Activated CD4-positive, CD25-positive, alpha-beta regulatory T cell treated with anti-CD3 and anti-CD28 coated beads, Interleukin-2, amount 50 U/mL, for 72 hours (primary cell): ENCODE measurements at places on chromosomes 7 and 10.

DNA sequence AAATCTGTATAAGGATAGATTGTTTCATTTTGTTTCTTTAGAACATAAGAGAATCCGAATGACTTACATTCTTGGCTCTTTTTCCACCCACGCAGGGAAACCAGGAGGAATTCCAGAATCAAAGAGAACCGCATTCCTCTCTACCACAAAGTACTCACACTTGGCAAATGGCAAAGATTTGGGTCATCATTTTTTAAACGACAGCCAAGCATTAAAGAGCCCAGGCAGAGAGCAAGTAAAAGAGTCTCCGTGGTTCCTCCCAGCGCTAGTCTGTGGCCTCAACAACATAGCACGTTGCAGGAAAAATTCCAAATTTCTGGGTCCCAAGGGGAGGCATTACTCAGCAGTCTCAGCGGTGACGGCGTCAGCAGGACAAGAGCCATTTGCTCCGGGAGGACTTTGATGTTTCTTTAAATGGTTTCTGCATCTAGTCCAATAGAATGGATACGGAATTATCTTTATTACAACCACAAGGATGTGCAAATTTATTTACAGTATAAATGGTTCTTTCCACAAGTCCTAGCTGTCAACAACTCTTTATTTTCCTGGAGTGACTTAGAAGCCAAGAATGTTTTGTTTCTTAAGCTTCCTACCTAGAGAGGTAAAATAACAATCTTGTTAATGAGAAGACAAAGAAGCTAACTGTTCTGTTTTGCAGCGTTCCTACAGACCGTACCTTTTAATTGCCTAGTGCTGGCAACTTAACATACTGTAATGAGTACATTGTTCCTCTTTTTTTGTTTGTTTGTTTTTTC is 232.5 kb downstream of the SKIDA1 start:
- no peak for DNase-seq

DNA sequence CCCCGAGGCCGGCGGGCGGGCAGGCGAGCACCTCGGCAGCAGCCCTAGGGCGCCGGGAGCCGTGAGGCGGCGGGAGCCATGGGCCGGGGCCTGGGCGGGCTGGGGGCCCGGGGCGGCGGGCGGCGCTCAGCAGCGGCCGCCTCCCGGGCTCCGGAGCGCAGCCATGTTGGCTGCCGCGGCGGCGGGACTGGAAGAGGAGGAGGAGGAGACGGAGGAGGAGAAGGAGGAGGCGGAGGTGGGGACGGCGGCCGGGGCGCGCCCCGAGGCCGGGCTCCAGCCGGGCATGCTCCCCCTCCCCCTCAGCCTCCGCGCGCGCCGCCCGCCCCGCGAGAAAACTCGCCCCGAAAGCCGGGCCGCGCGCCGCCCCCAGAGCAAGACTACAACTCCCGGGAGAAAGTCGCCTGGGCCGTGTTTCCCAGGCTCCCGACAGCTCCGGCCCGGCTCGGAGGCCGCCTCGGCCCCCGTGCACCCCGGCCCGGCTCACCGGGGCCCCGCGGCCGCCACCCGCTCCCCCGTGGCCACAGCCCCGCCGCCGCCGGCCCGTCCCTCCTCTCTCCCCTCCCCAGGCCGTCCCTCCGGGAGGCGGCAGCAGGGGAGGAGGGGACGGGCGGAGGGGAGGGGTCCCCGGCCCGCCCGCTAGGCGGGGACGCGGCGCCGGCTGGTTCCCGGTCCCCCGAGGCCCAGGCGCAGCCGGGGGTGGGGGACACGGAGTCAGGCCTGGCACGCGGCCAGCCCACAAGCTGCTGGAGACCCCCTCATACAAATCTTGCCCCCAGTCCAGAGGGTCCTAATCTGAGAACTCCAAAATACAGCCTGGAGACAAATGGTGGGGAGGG is at the start of gene DLG5:
Gene DLG5, minus strand, starts transcription at position 190 of the 836 bp plus-strand sequence. CDS start 235 bp downstream, outside the sequence.
- DNase-seq, result peak; percentile 30

GRCh38 chr10:60425392-60426110 is 35.9 kb upstream of the ANK3 start:
- DNase-seq, result no peak

GRCh38 chr10:61900829-61901792 is at the start of gene ARID5B:
TSS of gene ARID5B (plus strand) at chr10:61901699. CDS start at chr10:61901710, 11 bp downstream.
- peak; percentile 37 for DNase-seq

DNA sequence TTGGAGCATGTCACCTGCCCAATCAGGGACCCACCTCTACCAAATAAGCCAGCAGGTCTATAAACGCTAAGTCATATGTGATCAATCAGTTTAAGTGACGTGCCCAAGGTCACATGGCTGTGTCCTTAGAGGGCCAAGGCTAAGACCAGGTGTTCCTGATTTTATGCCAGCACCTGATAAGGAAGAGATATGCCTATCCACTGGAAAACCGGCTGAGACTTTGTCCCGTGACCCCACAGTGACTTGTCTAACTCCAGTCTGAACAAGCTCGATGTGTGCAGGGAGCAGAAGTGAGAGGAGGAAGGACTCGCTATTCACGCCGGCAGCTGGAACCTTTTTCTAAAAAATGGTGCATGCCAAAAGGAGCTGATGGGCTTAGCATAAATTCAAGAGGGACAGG is 57.0 kb downstream of the PRKAG2 start:
- DNase-seq, result no peak

DNA sequence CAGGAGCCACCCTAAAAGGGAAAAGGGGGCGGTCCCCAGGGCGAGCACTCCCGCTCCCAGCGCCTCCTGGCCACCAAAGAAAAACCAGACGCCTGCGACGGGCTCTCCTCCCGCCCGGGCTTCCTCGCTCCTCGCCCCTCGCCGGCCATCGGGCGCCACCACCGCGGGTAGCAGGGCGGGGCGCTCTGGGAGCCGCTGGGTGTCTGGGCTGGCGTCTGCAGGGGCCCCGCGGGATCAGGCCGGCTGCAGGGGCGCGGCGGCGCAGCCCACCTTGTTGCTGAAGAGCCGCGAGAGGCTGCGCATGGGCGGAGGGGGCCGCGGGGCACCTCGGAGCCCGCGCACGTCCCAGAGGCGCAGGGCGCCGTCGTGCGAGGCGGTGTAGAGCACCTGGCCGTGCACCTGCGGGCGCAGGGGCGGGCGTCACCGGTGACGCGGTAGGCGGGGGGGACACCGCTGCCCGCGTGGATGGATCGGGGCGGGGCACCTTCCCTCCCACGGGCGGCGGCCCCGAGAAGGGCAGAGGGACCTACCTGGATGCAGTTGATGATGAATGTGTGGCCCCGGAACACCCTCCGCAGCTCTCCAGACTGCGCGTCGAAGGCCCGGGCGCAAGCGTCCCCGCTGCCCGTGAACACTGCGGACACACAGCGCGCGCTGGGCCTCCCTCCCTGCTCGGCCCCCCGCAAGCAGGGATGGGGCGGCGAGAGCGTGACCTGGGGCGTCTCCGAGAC is 28.3 kb downstream of the WDR86 start:
- DNase-seq, result no peak

GRCh38 chr7:115249080-115249479 is 327.2 kb downstream of the MDFIC start:
- no peak for DNase-seq

DNA sequence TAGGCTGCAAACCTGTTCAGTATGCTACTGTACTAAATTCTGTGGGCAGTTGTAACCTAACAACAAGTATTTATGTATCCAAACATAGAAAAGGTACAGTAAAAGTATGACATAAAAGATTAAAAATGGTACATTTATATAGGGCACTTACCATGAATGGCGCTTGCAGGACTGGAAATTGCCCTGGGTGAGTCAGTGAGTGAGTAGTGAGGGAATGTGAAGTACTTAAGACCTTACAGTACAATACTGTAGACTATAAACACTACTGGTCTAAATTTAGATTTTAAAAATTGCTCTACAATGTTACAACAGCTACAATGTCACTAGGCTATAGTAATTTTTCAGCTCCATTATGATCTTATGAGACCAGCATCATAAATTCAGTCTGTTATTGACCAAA is 146.0 kb upstream of the GNAI1 start:
- no peak for DNase-seq

DNA sequence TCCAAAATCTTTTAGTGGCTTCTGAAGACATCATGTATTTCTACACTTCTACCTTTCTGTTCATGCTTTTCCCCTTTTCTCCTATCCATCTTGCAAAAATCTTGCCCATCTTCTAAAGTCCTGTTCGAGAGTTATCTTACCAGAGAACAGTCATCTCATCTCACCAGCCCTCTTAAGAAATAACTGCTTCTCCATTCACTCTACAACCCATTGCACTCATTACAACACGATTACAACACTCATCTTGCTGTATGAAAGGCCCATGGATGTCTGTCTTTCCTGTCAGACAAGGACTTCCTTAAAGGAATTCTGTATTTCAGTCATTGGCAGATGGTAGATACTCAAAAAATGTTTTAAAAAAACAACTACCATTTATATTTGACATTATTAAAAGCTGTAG is 30.8 kb downstream of the ZNF438 start:
- DNase-seq, result no peak
